ENCODE measurements at places on chromosomes 11 and 22. TPM values are rescaled to one million over a fixed set of nuclear protein-coding genes. Genes with fewer than 3 reads are reported as not detected.

DNA sequence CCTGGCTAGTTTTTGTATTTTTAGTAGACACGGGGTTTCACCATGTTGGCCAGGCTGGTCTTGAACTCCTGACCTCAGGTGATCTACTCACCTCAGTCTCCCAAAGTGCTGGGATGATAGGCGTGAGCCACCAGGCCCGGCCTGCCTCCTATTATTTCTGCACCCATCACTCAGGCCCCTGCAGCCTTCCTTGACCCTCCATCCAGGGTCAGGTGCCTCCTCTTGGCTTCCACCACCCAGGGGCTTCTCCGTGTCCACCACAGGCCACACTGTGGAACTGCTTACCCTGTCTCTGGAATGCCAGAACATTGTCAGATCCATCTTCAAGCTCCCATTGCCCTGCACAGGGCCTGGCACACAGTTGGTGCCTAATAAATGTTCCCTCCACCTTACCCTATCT lies 75.4 kb upstream of the RTL6 start:
- no peak for DNase-seq

DNA sequence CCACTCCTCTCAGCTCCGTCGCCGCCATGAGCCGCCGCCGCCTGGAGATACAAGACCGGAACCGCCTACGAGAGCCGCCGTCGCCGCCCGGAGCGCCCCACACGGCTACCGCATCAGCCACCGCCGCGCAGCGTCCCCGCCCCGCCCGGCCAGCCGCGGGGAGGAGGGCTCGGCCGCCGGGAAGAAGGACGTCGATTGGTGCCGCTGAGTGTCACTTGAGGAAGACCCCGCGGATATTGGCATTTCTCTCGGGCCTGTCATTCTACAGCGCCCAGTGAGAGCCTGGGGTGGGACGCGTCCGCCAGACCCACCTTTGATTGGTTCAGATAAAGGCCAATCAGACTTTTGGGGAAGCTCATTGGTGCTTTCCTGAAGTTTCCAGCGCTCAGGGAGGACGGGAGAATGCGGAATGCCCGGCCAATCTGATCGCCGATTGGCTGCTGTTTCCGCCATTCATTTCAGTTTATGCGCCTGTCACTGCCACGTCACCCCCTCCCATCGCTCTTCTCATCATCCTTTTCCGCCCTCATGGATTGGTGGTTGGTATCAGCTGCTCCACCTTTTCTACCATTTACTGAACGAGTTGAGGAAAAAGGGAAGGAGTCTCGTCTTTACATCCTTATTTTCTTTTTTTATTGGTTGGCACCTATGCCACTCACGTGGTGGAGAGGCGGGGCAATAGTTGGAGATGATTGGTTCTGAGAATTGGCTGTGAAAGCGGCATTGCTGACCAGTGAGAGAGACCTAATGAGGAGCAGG lies at the start of gene OSBP:
TSS of gene OSBP (minus strand) at position 138 of the 759 bp plus-strand sequence. CDS start at position 28, 110 bp downstream.
- peak; percentile 100 for DNase-seq

GRCh38 chr11:20046416-20046815 lies 113.9 kb downstream of the DBX1 start:
- no peak for DNase-seq

DNA sequence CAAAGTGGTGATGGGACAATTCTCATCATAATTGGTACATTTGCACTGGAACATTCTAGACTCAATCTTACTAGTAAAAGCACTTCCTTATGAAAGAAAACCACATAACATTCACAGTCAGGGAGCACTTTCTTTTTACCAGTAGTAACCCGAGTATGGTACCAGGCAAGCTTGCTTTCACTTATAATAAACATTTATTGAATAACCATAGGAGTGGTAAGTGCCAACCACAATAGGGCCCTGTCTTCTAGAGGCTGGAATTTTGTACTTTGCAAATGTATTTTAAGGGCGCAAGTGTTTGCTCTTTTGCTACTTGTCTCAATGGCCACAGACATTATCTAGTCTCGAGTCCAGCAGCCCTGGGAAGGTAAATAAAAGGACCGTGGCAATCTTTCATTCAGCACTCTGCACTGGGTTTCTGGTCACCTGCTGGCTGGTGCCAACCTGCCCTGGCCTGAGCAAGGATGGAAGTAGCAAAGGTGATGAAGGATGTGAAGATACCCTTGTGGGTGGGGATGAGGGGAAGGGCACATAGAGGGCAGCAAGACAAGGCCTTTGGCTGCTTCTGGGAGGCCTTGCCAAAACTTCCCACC lies 24.2 kb downstream of the C22orf31 start:
- no peak for DNase-seq

- DNase-seq, result peak; percentile 99
Observed at GRCh38 chr22:46935506-46936377, 173.3 kb downstream of the TBC1D22A start.

- DNase-seq, result no peak
Observed at GRCh38 chr22:42152661-42153270, 22.2 kb upstream of the CYP2D6 start.

DNA sequence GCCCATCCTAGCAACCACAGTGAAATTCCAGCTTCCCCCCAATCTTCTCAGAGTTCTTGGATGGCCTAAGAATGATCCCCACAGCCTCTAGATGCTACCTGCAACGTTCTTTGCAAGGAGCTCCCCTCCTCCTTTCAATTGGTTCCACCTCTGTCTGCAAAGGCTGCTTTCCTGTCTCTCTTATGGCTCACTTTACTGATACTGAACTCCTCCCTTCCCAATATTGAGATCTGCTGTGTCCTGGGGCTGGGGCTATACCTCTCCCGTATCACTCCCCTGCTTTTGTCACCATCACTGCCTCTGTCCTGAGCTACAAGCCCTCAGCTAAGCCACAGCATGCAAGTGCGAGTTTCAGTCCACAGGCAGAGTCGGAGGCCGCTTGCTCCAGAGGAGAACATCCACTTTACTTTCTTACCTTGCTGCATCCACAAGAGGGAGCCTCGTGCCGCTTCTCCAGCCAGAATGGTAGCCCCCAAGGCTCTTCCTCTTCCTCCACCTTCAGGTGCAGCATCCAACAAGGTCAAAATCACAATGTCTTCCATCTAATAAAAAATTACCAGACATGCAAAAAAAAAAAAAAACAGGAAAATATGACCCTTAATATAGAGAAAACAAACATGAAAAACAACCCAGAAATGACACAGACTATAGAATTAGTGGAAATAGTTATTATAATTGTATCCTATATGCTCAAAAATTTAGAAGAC lies 48.6 kb upstream of the TMEM45B start:
- no peak for DNase-seq

GRCh38 chr22:41766476-41766875 lies 34.0 kb upstream of the CCDC134 start:
- DNase-seq, result no peak

DNA sequence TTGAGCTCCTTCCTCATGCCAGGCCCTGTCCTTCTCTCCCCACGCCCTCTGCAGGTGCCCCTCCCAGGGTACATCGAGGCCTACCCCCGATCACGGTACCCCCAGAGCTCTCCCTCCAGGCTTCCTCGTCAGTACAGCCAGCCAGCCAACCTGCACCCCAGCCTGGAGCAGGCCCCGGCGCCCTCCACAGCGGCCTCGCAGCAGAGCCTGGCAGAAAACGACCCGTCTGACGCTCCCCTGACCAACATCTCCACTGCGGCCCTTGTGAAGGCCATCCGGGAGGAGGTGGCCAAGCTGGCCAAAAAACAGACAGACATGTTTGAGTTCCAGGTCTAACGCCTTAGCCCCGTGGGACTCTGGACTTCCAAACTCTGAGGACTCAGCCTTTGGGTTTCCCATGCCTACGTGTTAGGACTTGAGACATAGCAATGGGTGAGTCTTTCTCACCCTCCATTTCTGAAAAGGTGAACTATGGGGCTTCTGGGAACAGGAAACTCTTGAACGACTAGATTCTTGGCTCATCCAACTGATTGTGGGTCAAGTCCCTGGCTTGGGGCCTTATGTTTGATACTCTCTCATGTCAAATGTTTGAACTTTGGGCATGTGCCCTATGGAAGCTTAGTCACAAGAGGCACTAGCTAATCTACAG lies 32.7 kb downstream of the C11orf91 start:
- DNase-seq, result no peak

DNA sequence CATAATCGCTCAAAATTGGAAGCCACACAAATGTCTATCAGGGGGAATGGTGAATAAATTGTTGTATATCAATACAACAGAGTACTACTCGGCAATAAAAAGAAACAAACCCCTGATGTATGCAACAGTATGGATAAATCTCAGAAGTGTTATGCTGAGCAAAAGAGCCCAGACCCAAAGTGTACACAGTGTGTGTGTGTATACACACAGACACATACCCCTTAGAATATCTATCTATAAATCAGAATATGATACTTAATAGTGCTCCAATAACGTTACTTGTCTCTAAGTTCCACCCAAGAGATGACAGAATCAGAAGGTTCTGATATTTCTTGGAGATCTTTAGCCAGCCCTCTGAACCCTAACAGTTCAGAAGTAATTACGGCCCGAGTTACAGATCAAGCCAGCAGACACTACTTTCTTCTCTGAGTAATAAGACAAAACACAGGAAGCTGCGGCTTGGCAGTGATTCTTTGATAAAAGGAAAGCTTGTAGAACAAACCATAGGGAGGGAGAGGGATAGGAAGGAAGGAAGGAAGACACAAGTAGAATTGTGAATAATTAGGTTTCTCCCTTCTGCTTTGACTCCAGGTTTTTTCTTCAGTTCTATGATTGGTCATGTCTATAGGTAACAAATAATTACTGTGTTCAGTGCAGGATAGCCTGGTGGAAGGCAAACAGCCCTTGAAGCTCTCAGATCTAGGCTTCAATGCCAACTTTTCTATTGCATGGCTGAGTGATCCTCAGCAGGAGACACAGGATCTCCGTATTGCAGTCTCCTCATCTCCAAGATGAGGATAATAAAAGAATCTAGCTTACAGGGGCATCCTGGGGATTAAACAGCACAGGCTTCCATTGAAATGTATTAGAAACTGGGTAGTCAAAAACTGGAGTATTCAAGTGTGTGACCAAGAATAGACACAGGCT lies 75.6 kb upstream of the TEAD1 start:
- DNase-seq, result no peak

DNA sequence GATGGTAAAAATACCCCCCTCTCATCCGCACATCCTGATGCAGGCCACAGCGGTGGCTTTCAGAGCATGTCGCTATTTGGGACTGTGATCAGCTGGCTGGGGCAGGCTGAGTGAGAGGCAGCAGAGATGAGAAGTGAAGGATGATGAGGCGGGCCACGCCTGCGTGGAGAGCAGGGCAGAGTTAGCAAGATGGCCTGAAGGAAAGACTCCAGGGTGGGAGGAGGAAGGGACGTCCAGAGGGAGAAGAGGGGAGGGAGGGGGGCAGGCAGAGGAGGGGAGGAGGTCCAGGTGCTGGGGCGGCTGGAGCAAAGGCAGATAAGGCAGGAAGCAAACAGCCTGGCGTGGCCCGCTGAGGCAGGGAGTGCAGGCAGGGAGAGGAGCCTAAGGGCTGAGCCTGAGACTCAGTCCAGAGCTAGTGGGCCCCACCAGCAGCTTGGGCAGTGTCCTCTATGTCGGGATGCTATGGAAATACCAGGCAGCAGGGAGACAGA lies 29.1 kb downstream of the LRFN4 start:
- DNase-seq, result no peak

DNA sequence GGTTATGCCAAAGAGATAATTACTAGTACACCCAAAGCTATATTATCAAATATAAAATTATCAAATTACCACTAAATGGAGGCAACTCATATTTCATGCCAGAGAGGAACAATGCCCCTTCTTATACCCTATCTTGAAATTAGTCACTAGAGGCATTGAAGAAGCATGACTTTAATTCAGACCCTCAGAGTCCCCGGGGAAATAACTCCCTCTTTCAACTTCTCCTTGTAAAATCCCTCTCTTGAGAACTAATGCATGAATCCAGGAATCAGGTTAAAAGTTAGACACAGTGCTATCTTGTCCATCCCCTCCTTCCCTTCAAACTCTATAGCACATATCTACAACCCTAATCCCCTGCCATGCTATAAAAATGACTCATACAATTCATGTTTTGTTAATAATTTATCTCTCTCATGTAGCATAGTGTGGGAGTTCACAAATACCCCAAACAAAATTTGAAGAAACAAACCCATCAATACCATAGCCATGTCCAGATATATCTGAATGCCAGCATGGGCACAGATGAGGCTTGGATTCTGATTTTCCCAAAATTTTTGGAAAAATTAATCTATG lies 665.4 kb downstream of the KCNA4 start:
- no peak for DNase-seq

DNA sequence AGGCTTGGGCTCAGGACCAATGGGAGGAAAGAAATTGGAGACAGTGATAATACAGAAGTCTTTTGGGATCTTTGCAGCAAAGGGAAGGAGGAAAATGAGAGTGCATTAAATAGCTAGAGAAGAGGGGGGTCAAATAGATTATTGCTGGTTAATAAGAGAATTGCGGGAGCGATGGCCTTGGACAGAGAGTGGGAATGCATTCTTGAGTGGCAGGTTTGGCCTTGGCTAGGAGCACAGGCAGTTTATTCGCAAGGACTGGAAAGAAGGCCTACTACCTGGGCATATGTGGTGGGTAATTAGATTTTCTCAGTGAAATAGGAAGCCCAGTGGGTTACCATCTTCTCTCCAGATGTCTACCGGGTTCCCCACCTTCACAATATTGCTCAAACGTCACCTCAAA lies 3.5 kb upstream of the MEN1 start:
- no peak for DNase-seq

DNA sequence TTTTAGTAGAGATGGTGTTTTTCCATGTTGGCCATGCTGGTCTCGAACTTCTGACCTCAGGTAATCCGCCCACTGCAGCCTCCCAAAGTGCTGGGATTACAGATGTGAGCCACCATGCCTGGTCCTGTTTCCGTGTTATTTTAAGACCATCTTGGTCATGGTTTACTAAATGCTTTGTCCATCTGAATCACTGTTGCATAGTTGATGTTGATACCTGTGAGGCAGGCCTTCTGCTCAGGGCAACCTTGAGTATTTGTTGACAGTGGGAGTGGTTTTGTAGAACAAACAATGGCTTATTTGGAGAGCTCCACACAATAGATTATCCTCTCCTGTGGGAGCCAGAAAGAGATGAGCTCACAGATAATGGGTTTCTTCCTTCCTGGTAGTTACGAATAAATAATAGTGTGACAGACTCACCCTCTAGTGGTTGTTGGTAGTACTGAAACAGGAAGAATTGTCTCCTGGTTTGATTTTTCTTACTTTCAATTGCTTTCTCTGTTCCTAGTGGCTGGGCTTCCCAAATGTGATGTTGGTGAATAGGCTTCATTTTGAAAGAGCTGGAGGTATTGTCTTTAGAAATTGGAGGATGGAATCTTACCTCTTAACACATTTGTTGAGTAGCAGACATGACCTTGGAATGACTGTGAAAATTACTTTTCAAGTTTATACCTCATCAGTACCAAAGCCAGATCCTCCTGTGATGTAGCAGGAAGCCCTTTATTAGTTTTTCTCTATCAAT lies 39.0 kb downstream of the CTNND1 start:
- peak; percentile 78 for DNase-seq

DNA sequence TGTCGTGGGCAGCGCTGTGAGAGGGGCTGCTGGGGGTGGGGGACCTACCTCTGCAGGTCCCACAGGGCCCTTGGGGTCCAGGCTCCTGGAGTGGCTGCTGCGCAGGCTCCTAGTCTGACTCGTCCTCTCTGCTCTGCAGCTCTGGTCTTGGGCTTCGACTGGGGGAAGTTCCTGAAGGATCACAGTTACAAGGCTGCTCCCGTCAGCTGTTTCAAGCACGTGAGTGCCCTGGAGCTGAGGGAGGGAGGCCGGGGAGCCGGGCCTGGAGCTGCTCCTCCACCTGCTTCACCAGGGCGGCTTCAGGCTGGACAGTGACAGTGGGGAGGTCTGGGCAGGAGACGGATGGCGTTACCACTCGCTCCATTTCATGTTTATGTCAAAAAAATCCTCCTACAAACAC lies 11.9 kb downstream of the L3MBTL2 start:
- no peak for DNase-seq

The HIKESHI gene
- 36.6 TPM for polyA plus RNA-seq

The NNMT gene
- polyA plus RNA-seq, result 4.0 TPM

The C11orf16 gene
- 0.12 TPM for polyA plus RNA-seq

The BLID gene
- polyA plus RNA-seq, result not detected

The PPFIBP2 gene
- 73.1 TPM for polyA plus RNA-seq

The RNF169 gene
- polyA plus RNA-seq, result 11.5 TPM

Measured in large intestine (tissue), 12 donors.